ENCODE measurements at places on chromosomes 5 and 9.
A peak's percentile ranks its signal among the peaks of the same experiment; 100 is the strongest.

DNA sequence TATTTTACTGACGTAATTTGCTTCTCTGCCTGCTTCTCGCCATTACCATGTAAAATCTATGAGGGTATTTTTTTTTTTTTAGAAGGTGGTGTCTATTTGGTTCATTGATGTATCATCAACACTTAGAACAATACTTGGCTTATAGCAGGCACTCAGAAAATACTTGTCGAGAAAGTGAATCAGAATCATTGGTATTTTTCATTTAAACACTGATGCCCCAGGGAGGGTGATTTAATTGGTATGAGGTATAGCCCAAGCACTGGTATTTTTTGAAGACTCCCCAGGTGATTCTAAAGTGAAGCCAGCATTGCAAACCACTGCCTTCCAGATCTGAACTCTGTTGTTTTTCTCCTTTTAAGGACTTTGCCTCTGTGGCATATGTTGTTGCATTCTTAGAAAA is 16.6 kb downstream of the PDZD2 start:
- H3K4me3 ChIP-seq, result no peak overlapping the region
- no peaks in the 10 kb centered on the region for H3K4me1 ChIP-seq
- DNase-seq, result no peak
- H3K36me3 ChIP-seq, result no peaks in the 10 kb centered on the region
- no peak overlapping the region for H3K27ac ChIP-seq
- H3K27me3 ChIP-seq, result no peaks in the 10 kb centered on the region

- no peaks in the 10 kb centered on the region for H3K27me3 ChIP-seq
- H3K36me3 ChIP-seq, result no peaks in the 10 kb centered on the region
- no peak overlapping the region for H3K4me3 ChIP-seq
Measured at GRCh38 chr5:32745317-32745716, 34.2 kb downstream of the NPR3 start.

DNA sequence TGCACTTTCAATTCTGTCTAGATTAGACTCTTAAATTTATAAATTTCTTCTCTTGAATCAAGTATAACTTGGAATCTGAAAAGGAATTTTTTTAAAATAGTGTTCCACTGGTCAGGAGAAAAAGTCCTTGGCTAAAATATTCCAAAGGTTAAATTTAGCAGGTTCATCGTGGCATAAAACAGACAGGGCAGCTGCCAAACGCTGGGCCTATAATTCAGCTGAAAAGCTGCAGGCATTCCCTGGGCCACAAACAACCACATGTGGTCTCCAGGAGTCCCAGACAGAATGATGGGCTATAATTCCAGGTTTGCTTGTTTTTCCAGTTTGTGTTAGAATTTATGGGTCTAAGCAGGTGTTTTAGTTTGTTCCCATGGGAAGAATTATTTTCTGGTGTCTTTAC is 71.1 kb upstream of the RETREG1 start:
- H3K27ac ChIP-seq, result no peak overlapping the region
- no peaks in the 10 kb centered on the region for H3K36me3 ChIP-seq
- no peaks in the 10 kb centered on the region for H3K27me3 ChIP-seq
- H3K4me1 ChIP-seq, result no peaks in the 10 kb centered on the region
- H3K4me3 ChIP-seq, result no peak overlapping the region
- DNase-seq, result no peak

- H3K4me1 ChIP-seq, result peaks cover 31% of the 10 kb centered on the region
- peak; percentile 38 for DNase-seq
- no peaks in the 10 kb centered on the region for H3K27me3 ChIP-seq
Measured at GRCh38 chr9:133351908-133352634, 4.1 kb downstream of the RPL7A start.

DNA sequence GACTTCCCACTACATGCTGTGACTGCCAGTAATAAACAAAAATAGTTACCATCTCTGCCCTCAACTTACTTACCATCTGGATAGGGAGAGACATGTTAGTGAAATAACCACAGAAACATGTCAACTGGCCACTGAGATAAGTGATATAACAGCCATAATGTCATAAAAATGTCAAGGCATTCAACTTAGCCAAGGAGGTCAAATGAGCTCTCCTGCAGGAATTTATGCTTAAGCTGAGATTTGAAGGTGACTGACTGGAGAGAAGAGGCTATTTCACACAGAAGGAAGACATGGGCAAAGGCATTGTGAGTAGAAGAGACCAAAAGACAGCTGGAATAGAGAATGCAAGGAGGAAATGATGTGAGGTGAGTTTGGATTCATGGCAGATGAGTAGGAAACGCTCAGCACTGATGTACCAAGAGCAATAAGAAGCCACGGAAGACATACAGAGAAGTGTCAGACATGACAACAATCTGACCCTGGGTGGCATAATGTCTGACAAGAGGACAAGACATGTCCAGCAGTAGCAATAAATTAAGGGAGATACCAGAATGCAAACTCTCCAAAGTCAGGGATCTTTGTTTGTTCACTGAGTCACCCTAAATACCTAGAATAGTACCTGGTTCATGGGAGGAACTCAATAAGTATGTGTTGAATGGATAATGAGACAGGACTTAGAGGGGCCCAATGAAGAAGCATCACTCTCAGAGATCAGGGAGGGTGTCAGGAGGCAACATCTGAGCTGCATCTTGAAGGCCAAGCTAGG is 318.8 kb downstream of the ACTL7B start:
- H3K36me3 ChIP-seq, result no peaks in the 10 kb centered on the region
- H3K4me3 ChIP-seq, result no peak overlapping the region
- no peaks in the 10 kb centered on the region for H3K27me3 ChIP-seq
- no peaks in the 10 kb centered on the region for H3K4me1 ChIP-seq

- no peak overlapping the region for H3K4me3 ChIP-seq
- H3K27me3 ChIP-seq, result no peaks in the 10 kb centered on the region
- DNase-seq, result no peak
- no peaks in the 10 kb centered on the region for H3K4me1 ChIP-seq
- H3K27ac ChIP-seq, result no peak overlapping the region
Measured at GRCh38 chr9:7325995-7326394, 473.6 kb downstream of the DMAC1 start.
